ENCODE measurements at places on chromosomes 4 and X.

- DNase-seq, result no peak
These were observed 36.1 kb downstream of the TMEM165 start for GRCh38 chr4:55431710-55432336.

- no peak for DNase-seq
These were observed at the start of gene CT83 for GRCh38 chrX:116462822-116463221. Gene CT83 (minus strand): TSS chrX:116462976. CDS start chrX:116462856, 120 bp downstream.

DNA sequence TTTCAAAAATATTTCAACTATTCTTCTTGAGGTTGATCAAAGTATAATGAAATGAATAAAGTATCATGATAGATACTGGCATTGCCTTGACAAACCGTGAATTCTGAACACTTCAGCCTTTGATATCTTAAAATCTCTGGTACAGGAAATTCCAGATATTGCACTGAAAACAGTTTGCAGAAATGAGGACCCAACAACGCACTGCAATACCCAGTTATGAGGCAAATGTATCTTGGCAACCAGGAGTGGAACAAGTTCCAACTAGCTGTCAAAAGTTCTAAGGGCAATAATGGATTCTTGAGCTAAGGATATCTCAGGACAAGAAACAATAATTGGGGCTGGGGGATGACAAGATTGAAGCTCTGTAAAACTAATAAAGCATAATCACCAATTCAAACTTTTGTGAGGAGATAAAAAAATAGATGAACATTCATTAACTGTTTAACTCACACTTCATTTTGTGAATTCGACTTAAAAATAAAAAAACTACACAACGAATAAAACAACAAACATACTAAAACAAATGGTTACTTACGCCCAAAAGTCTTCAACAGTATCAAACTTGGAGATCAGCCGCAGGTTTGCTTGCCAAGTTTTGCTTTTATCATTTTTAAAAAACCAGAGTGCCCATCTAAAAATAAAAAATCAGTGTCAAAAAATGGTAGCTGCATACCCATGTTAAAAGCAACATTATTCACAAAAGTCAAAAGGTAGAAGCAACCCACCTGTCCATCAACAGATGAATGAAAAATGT, 38.1 kb downstream of the EIF4E start:
- no peak for DNase-seq

- DNase-seq, result no peak
These were observed 387.5 kb upstream of the FTHL17 start for GRCh38 chrX:31459361-31459760.

DNA sequence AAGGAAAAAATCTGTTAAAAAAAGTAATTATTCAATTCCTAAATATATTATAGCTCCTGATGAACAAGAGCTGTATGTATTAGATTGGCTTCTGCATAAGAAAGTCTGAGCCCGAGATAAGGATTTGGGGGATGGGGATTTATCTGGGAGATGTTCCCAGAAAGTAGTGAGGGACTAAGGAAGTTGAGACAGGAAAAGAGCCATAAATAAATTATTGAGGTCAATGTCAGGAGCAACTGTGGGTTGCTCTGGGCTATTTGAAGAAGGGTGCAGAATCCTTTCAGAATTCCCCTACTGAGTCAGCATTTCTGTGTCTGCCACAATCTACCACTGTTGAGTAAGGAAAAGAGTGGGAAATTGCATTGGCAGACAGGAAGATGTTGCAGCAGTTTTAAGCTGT, 3.1 kb upstream of the TDO2 start:
- peak; percentile 17 for DNase-seq

- DNase-seq, result no peak
These were observed 37.1 kb downstream of the RWDD4 start for GRCh38 chr4:183621875-183622274.

- peak; percentile 43 for DNase-seq
These were observed 255 bp upstream of the CNOT6L start for GRCh38 chr4:77819404-77819842.

GRCh38 chrX:139246295-139246694, 284.2 kb upstream of the F9 start:
- DNase-seq, result peak; percentile 20

DNA sequence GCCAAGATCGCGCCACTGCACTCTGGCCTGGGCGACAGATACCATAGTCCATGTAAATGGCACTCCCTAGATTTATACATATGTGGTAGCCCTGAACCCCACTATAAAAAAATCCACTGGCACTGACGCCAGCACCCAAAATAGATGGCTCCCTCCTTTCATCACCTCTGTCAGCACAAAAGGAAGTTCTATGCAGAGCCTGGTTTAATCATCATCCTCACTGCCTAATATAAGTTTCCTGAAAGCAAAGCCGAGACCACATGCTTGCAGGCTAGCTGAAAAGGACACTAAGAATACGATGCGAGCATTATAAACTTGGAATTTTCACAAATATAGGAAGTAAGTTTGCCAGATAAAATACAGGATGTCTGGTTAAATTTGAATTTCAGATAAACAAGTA, 27.5 kb upstream of the DOCK11 start:
- DNase-seq, result no peak

- DNase-seq, result no peak
These were observed 139.3 kb downstream of the MID1IP1 start for GRCh38 chrX:38940547-38940946.

GRCh38 chrX:39309018-39309635, 507.9 kb downstream of the MID1IP1 start:
- DNase-seq, result no peak

DNA sequence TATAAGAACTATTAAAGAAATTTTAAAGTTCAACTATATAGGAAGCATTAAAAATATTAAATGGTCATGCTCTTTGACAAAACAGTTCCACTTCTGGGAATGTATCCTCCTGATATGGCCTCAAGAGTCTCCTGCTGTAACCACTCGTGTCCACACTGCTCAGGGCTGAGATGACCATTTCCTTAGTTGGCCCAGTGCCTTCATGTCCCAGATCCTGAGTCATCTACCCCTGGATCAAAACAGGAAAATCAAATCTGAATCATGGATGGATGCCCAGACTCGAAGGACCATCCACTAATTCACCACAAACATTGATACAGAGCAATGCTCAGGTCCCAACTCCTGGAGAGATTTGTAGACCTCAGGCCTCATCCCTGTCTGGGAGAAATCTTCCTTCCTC, 44.7 kb downstream of the GPRASP3 start:
- peak; percentile 60 for DNase-seq

- DNase-seq, result no peak
These were observed 252.9 kb downstream of the CRLF2 start for GRCh38 chrX:959595-959994.

DNA sequence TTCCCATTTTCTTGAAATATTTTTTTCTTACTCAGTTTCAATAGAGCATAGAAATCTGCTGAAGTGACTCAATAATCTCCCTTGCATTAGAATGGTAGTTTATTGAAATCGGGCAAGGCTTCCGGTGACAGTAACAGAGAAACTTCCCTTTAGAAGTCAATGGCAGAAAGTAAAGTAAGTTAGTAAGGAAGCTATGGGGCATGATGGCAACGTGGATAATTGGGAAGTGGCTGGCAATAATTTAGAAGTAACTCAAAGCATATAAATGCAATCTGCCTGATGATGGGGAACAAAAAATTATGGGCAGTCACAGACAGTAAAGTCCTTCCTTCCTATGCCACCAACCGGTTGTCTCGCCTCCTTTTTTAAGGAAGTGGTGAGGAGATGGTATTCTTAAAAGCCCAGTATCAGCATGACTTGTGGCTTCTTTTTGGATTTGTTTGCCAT, 7.6 kb downstream of the CYBB start:
- DNase-seq, result no peak

- no peak for DNase-seq
These were observed 832 bp upstream of the EVC2 start for GRCh38 chr4:5709207-5709575.

GRCh38 chr4:95193391-95194224, 355.2 kb downstream of the UNC5C start:
- no peak for DNase-seq

- DNase-seq, result no peak
These were observed 34.1 kb upstream of the ZNF81 start for GRCh38 chrX:47802589-47802988.

DNA sequence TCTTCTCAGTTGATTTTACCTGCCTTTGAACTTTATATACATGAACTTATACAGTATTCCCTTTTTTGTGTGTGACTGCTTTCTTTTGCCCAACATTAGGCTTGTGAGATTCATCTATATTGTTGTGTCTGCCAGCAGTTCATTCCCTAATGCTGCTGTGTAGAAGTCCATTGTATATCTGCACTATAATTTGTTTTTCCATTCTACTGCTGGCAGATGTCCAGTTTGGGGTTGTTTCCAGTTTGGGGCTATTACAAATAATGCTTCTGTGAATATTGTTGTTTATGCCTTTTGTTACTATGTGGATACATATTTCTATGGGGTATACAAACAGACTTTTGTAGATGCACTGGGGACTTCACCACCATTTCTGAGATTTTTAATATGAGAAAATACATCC, 268.4 kb downstream of the DCTD start:
- no peak for DNase-seq

DNA sequence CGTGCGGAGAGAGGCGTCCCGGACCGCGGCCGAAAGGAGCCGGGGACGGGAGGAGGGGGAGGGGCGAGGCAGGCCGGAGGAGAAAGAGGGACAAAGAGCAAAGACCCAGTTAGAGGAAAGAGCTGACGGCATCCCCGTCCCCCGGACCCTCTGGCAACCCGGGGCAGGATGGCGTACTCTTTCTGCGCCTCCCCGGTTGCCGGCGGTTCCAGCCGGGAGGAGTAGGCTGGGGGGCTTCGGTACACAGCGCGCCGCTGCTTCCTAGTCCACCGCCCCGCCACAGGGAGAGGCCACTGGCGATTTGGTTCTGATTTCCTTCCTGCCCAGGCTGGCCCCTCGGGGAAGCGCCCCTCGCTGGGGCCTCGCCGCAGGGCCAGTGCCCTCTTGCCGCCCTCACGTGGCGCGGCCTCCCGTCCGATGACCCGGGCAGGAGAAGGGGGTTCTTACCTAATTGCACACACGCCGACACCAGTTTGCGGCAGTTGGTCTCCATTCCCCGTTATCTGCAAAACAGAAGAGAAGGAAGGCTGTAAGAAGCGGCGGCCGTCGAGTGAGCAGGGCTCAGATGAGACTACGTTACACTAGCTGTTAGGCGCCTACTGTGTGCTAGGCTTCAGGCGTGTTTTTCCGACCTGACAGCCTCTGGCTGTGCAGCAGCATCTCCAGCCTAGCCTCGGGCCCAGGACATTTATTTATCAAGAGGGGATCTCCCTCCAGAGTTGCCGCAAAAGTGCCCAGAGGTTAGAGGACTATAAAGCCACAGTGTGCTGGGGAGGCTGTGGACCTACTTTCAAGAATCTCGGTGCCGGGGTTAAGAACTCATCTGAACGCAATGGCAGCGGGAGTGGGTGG, 9.9 kb upstream of the PITX2 start:
- DNase-seq, result no peak

GRCh38 chrX:134338527-134338926, 101.5 kb downstream of the CCDC160 start:
- no peak for DNase-seq

GRCh38 chr4:15232366-15233263, 195.2 kb upstream of the C1QTNF7 start:
- DNase-seq, result peak; percentile 56

GRCh38 chr4:62256479-62256878, 1056.4 kb downstream of the ADGRL3 start:
- DNase-seq, result no peak

- DNase-seq, result no peak
These were observed 30.1 kb downstream of the HOPX start for GRCh38 chr4:56651056-56651350.

DNA sequence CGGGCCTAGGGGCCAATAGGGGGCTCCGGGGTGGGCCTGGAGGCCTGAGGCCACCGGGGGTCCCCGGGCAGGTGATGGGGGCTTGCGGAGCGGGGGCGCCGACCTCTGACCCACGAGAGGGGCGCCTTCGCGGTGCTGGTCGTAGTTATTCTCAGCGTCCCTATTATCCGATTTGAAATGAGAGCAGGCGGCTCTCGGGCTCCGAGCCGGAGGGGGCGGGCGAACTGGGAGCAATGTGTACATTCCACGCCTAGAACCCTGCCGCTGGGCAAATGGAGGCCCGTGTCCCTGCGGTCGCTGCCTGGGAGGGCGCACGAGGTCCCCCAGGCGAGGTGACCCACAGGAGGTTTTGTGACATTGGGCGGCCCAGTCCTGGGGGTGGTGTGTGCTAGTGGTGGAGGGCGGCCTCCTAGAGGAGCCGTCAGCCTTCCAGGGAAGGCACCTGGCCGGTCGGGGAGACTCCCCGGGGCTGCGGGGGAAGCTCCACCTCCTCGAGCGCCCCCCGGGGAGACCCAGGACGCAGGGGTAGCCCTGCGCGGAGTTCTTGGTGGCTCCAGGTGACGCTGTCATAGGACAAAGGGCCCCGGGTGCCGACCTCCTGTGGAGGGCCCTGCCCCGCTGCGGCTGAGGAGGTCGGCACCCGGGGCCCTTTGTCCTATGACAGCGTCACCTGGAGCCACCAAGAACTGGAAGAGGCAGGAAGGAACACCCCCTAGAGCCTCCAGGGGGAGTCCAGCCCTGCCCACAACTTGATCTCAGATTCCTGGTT, 102.6 kb upstream of the PRKX start:
- DNase-seq, result peak; percentile 29

GRCh38 chr4:143391261-143391660, 54.6 kb downstream of the GAB1 start:
- DNase-seq, result no peak

Measured in AG08395 (cell line).